ENCODE measurements at places on chromosomes 3 and 15. TPM values are rescaled to one million over a fixed set of nuclear protein-coding genes. Genes with fewer than 3 reads are reported as not detected.

The CFAP100 gene
- not detected for total RNA-seq

The SFMBT1 gene
- 19.8 TPM for total RNA-seq

The ACTL6A gene
- 38.9 TPM for total RNA-seq

The MUC13 gene
- total RNA-seq, result 899 TPM

DNA sequence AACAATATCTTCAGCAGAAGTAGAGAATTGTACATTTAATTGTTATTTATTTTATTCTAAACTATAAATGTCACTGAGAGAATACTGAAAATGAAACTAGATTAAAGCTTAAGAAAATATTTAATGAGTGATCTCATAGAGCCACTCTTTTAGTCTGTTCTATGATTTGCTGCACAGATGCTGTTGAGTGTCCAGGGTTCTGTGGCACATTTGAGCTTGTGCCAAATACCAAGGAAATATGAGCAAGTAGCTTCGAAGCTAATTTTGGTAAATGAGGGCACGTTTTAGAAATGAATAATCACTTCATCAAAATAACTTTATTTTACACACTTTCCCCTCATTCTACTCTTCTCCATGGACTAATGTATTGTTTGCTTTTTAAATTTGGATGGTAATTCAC, 53.6 kb upstream of the THRB start:
- no peak for DNase-seq

The EXD1 gene
- not detected for total RNA-seq

- no peak for DNase-seq
Observed at GRCh38 chr3:61929617-61930016, 368.2 kb downstream of the PTPRG start.

The ISG20 gene
- total RNA-seq, result 32.2 TPM

- no peak for DNase-seq
Observed at GRCh38 chr3:54353546-54353945, 231.2 kb downstream of the CACNA2D3 start.

The HYAL3 gene
- 2.9 TPM for total RNA-seq

The TUSC7 gene
- not detected for total RNA-seq

DNA sequence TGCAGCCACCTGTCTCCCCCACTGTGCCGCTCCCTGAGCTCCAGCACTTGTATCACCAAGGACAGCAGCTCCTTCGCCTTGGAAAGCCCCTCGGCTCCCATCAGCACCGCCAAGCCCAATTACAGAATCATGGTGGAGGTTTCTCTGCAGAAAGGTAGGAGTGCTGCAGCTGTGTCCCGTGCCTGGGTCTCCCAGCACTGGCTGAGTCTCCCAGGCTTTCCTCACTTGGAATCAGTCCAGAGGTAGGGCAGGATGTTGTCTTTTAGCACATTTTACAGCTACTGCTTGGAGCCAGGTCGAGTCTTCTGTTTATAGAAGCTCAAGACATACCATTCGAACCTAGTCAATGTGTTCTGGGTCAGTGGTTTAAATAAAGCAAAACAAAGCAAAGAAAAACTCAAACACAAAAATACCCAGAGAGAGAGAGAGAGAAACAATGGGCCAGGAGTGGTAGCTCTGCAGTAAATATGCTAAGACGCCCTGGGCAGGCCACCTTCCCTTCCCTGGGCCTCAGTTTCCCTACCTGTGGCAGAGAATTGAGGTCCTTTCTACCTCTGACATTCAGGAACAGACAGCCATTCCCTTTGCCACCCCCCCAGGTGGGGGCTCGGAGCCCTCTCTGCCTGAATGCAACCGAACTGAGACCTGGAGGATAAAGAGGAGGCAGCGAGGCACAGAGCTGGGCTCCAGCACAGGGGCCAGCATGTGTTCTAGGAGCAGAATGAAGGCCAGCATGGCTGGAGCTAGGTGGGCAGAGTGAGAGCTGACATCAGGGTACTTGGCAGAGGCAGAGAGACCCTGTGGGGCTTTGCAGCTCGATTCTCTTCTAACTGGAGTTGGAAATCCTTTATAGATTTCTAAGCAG, 44.1 kb downstream of the STARD5 start:
- no peak for DNase-seq
